ENCODE measurements at places on chromosomes 6 and 20.

DNA sequence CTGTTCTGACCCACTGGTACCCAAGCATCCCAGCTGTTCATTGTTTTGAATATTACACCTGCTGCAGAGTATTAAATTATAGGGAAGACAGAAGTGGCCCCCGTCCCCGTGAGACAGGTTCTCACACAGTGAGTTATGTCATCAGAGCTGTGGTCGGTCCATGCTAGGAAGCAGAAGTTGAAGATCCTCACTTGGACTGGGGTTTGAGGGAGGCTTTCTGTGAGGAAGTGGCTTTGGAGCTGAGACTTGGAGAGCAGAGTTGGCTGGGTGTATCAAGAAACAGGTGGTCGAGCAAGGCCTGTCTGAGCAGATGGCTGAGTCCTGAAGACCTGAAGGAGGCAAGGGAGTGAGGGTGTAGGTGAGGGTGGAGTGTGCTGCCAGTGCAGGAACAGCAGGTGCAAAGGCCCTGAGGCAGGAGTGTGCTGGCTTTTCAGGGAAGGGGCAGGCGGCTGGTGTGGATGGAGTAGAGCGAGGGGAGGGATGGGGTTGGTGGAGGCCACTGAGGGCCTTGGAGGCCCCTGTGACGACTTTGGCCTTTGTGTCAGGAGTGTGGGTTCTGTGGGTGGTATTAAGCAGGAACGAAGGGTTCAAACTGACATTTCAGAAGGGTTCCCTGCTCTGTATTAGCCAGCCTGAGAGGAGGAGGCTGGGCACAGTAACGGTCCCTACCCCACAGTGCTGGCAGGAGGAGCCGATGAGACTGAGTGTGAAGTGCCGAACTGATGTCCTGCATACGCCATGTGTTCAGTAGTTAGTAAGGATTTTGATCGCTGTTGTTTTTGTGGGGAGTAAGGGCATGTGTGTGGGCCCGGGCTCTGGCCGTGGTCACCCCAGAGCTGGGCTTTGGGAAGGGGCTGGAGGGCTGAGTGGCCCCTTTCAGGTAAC, 11.8 kb downstream of the SRC start:
- DNase-seq: no peak

DNA sequence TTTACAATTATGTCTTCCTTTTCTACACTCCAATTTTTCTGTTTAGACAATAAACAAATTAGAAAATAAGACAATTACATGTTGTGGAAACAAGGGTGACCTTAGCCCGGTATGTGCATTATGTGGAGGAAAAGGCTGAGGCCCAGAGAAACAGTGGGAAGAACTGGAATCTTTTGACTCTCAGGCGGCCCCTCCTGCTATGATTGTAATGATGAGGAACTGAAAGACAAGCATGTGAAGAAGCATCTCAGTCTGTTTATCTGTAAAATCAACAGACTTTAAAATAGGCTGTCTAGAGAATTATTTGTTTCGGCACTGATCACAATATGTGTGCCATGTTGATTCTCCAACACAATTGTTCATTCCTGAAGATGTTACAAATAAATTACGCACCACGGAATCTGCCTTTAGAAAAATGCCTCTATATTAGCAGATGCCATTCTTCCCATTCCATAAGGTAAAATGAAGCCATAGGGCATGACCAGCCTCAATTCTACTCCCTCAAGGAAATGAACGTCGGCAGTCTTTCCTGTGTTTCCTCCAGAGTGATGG, 1201.6 kb upstream of the CITED2 start:
- no peak for DNase-seq

DNA sequence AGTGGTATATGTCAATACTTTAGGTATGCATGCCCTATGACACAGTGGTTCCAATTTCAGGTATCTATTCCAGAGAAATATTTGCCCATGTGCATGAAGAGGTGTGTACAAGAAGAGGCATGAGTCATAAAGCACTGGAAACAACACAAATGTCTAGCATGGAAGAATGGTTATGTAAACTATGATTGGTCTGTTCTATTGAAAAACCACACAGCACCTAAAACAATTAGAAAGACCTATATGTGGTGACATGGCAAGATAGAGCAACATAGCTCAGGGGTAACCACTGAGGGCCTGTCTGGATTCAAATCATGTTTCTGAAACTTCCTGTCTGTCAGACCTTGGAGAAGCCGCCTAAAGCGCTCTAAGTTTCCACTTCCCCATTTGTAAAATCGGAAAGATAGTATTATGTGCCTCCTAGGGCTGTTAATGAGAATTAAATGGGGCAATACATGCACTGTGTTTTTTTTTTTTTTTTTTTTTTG, 76.0 kb upstream of the SHLD1 start:
- no peak for DNase-seq

DNA sequence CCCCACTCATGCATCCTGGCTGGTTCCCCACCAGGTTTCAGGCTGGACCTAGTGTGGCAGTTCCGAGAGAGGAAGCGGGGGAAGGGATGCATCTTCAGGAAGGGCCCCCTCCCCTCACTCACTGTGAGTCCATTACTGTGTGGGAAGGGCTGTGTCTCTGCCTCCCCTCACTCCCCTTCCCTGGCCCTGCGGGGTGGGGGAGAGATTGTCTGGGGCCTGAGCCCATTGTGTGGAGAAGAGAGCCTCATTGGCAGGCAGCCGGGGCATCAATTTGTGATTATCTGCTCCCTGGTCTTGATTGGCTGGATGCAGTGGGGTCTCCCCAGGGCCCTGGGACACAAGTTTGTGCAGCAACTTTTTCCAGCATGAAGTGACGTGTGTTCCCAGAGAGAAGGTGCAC, 4.1 kb upstream of the MYT1 start:
- no peak for DNase-seq

DNA sequence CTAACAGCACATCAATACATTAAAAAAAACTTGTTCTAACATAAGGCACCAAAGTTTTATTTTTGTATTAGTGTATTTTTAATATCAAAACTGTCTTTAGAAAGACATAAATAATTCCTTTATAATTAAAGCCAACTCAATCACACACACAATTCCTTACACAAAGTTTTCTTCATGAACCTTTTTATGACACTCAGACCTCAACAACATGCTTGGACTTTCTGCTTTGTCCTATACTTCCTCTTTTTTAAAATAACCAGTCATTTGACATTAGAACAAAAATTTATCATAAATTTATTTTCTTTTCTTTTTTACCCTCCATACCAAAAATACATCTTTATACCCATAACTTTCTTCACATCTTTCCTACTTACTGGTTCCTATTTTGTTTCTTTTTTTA, 292.0 kb upstream of the ARID1B start:
- no peak for DNase-seq
